ENCODE measurements at places on chromosomes 11 and 22. TPM values are rescaled to one million over a fixed set of nuclear protein-coding genes. Genes with fewer than 3 reads are reported as not detected.

GRCh38 chr11:113401718-113402117 is 14.1 kb downstream of the ANKK1 start:
- DNase-seq = peak; percentile 80

GRCh38 chr11:34585735-34586487 is 35.0 kb upstream of the EHF start:
- DNase-seq = no peak

DNA sequence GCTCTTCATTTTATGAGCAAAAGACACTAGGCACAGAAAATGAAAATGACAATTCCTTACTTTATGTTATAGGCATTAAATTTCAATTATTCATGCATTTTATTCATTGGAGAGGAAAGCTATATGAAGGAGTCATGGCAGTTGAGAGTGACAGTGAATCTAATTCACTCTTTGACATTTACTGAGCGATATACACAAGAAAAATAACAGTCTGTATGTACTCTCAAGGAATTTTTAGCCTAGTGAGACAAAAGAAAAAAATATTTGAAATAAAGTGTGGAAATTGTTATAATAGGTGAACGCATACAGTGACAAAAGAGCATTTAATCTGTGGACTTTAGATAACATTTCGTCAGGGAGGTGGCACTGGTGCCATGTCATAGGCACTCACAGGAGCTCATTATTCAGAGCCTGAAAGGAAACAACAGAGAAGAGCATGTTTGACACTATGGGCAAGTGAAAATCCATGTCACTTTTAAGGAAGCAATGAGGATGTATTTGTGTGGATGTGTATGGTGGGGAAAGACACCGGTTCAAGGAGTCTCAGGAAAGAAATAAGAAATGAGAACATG is 323.1 kb downstream of the LUZP2 start:
- no peak for DNase-seq

HBE1 gene
- total RNA-seq = not detected

RCN1 gene
- total RNA-seq = 32.0 TPM

GRCh38 chr11:64294774-64295173 is 3.7 kb downstream of the KCNK4 start:
- DNase-seq = no peak

UEVLD gene
- total RNA-seq = 18.0 TPM

Data from Right ventricle myocardium inferior (tissue), 1 donor.